ENCODE measurements at places on chromosomes 1 and 21. TPM values are rescaled to one million over a fixed set of nuclear protein-coding genes. Genes with fewer than 3 reads are reported as not detected.
A peak's percentile ranks its signal among the peaks of the same experiment; 100 is the strongest.

GPR37L1 gene
- total RNA-seq: not detected

DNA sequence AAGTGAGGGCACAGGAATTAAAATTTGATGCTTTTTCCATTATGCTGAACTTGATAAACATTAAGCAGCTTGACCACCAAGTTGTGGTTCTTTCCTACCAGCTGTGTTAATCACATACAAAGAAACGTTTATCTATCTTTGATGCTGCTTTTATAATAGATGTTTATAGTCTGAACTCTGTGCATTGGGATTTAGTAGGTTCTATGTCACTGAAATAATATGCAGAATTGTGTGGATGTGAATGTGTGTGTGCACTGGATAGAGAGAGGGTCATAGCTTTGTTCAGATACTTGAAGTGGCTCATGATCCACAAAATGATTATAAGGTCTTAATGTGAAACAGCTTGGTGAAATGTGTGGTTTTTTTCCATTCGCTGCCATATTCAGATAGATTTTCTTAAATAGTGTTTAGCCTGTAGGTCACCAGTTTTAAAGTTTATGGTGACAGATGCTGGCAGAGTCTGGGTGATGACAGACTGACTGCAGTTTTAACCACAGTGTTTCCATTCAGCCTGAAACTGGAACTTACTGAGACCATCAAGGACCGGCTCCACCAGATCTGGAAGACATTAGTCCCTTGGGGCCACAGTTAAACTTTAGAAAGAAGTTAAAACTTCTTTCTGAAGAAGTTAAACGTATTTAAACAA is 10.2 kb downstream of the DDI2 start:
- no peak for DNase-seq
- peak overlapping the region; percentile 70 for H3K27ac ChIP-seq
- peaks cover 61% of the 10 kb centered on the region for H3K4me1 ChIP-seq
- H3K27me3 ChIP-seq: no peaks in the 10 kb centered on the region

- H3K4me1 ChIP-seq: no peaks in the 10 kb centered on the region
- H3K27ac ChIP-seq: no peak overlapping the region
- H3K36me3 ChIP-seq: no peaks in the 10 kb centered on the region
- H3K4me3 ChIP-seq: no peak overlapping the region
Observed at GRCh38 chr1:163820766-163821165, 499.0 kb downstream of the NUF2 start.

CNTN2 gene
- not detected for total RNA-seq

DNA sequence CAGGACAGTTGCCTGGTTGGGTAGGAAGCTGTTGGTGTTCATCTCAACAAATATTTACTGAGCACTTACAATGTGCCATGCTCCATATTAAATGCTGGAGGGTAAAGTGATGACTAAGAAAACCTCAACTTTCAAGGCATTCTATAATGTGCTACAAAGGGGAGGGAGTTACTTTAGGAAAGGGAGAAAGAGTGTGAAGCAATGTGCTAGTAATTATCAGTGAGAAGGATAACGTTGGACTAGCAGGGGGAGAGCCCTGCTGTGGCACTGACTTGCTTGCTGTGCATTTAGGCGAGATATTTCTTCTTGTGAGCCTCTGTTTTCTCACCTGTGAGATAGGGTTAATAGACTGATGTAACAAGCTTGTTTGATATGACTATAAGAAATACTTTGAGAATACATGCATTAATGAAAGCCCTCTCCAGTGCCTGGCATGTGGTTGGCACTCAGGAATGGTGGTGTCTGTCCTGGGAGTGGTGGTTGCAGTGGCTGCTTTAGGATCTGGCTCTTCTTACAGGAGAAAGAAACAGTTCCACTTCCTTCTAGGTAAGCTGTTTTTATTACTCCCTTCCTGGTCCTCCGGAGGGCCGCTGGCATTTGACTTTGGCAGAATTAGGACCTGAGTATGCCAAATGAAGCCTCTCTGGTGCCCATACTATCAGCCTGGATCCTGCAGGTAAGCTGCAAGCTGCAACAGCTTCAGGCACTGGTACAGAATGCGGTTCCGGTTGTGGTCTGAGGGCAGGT is 111.1 kb upstream of the COA6 start:
- peaks cover 15% of the 10 kb centered on the region for H3K4me1 ChIP-seq
- H3K27ac ChIP-seq: no peak overlapping the region
- H3K36me3 ChIP-seq: peaks cover 3% of the 10 kb centered on the region

ANKRD65 gene
- not detected for total RNA-seq

- no peak overlapping the region for H3K27ac ChIP-seq
- peaks cover 12% of the 10 kb centered on the region for H3K27me3 ChIP-seq
- no peak overlapping the region for H3K4me3 ChIP-seq
- peaks cover 3% of the 10 kb centered on the region for H3K36me3 ChIP-seq
- H3K4me1 ChIP-seq: peaks cover 23% of the 10 kb centered on the region
- no peak for DNase-seq
Observed at GRCh38 chr1:158286487-158286886, 3.2 kb upstream of the CD1C start.

DNA sequence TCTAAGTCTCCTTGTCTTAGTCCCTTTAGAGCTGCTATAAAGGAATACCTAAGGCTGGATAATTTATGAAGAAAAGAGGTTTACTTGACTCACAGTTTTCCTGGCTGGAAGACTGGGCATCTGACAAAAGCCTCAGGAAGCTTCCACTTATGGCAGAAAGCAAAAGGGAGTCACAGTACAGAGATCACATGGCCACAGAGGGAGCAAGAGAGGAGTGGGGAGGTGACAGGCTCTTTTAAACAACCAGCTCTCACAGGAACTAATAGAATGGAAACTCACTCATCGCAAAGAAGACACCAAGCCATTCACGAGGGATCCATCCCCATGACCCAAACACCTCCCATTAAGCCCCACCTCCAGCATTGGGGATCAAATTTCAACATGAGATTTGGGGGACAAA is 68.8 kb downstream of the DDAH1 start:
- DNase-seq: no peak
- no peak overlapping the region for H3K27ac ChIP-seq
- no peaks in the 10 kb centered on the region for H3K27me3 ChIP-seq
- H3K4me3 ChIP-seq: no peak overlapping the region
- H3K36me3 ChIP-seq: no peaks in the 10 kb centered on the region

GRCh38 chr1:23977854-23978191 is 2.3 kb downstream of the SRSF10 start:
- H3K4me1 ChIP-seq: peaks cover 61% of the 10 kb centered on the region
- H3K36me3 ChIP-seq: peaks cover 53% of the 10 kb centered on the region
- H3K27ac ChIP-seq: peak overlapping the region; percentile 98
- no peak for DNase-seq

BRINP2 gene
- total RNA-seq: not detected

GRCh38 chr1:80988926-80989325 is 811.8 kb upstream of the ADGRL2 start:
- no peaks in the 10 kb centered on the region for H3K36me3 ChIP-seq
- H3K27me3 ChIP-seq: no peaks in the 10 kb centered on the region
- DNase-seq: no peak
- no peaks in the 10 kb centered on the region for H3K4me1 ChIP-seq
- no peak overlapping the region for H3K4me3 ChIP-seq

GJA9 gene
- total RNA-seq: not detected

- H3K4me3 ChIP-seq: peak overlapping the region; percentile 84
- no peak for DNase-seq
- peak overlapping the region; percentile 92 for H3K27ac ChIP-seq
- peaks cover 14% of the 10 kb centered on the region for H3K36me3 ChIP-seq
Observed at GRCh38 chr1:212749821-212750535, 41.6 kb downstream of the NSL1 start.

ACKR1 gene
- total RNA-seq: not detected

- H3K4me3 ChIP-seq: no peak overlapping the region
- no peaks in the 10 kb centered on the region for H3K4me1 ChIP-seq
- no peak for DNase-seq
- H3K36me3 ChIP-seq: peaks cover 1% of the 10 kb centered on the region
- no peaks in the 10 kb centered on the region for H3K27me3 ChIP-seq
Observed at GRCh38 chr1:8332806-8333205, 14.9 kb downstream of the SLC45A1 start.

- H3K36me3 ChIP-seq: no peaks in the 10 kb centered on the region
- DNase-seq: no peak
- H3K27me3 ChIP-seq: no peaks in the 10 kb centered on the region
- no peaks in the 10 kb centered on the region for H3K4me1 ChIP-seq
- H3K27ac ChIP-seq: no peak overlapping the region
Observed at GRCh38 chr21:42760361-42760950, 107.0 kb downstream of the PDE9A start.

AJAP1 gene
- 0.05 TPM for total RNA-seq

DNA sequence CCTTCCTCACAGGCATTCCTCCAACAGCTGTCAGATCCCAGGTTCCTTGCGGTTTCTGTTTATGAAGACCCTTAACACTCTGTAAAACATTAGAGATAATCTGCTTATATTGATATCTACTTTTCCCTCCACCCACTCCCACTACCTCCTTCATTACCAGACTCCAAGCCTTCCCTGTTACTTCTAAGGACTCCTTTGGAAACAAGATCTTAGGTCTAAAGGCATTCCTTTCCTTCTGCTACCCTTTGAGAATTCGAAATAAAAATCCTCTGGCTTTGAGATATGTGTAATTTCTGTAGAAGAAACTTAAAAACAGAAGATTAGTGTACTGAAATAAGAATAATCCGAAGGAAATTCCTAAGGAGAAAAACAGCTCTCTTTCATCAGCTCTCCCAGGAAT is 23.7 kb upstream of the LYPLAL1 start:
- no peaks in the 10 kb centered on the region for H3K36me3 ChIP-seq
- no peak overlapping the region for H3K27ac ChIP-seq
- H3K27me3 ChIP-seq: no peaks in the 10 kb centered on the region
- no peak for DNase-seq

ST6GALNAC5 gene
- total RNA-seq: not detected

APCS gene
- total RNA-seq: not detected
